ENCODE measurements at places on chromosomes 11 and 22.

- DNase-seq: no peak
Measured at GRCh38 chr11:11363674-11364073, 10.6 kb upstream of the CSNK2A3 start.

DNA sequence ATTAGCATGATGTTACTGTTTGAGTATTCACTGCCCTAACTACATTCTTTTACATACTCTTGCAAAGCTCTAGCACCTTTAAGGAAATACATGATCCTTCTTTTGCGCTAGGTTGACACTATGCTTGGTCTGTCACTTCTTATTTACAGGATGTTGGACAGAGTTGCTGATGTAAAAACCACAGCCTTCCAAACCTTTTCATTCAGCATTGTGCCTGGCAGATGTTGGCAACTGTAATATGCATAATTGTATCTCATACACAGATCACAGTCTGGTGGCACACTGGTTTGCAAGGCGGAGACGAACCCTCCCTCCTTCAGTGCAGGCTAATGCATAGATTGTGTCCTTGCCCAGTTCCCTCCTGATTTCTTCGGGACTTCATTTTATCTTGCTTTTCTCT, 224.1 kb downstream of the SNX19 start:
- DNase-seq: no peak

GRCh38 chr11:55726715-55727324, 46.4 kb upstream of the OR5D13 start:
- DNase-seq: no peak

DNA sequence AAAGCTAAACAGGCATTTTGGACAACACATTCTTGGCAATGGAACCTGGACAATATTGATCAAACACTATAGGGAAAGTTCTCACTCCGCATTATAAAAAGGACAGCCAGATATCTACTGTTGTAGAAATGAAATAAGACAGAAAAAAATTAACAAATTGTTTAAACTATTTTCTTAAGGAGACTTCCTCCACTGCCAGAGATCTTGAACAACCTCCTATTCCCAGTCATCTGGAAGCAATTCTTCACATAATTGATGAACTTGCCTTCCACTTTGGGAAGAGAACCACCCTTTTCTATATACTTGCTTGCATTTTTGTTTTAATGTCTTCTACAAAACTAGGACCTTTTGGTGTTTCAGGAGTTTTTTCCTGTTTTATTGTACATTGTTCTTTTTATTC, 216.1 kb downstream of the CASP12 start:
- no peak for DNase-seq

DNA sequence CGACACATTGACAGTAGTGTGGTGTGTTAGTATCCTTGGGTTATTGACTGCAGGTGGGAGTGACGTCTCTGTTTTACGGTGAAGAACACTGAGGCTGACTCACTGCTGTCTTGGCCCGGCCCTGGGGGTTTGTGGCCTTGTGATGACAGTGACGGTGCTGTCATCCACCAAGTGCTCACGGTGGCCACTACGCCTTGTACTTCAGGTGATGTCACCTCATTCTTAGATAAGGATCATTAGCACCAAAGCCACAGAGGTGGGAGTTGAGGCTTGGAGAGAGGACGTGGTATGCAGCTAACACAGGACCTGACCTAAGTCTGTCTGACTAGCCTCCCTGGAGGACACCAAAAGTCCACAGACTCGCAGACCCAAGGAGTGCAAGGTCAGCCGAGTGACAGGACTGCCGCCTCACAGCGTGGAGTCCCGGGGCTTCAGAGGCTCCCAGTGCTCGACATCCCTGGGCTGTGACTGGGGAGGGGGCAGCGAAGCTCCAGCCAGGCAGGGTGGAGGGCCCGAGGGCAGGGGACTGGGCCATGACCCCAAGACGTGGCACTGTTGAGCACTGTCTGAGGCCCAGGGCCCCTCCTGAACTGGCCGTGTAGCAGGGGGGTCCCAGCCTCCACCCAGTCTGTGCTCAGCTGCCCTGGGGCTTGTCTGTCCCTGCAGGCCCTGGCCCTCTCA, 56.5 kb downstream of the NAT10 start:
- no peak for DNase-seq

DNA sequence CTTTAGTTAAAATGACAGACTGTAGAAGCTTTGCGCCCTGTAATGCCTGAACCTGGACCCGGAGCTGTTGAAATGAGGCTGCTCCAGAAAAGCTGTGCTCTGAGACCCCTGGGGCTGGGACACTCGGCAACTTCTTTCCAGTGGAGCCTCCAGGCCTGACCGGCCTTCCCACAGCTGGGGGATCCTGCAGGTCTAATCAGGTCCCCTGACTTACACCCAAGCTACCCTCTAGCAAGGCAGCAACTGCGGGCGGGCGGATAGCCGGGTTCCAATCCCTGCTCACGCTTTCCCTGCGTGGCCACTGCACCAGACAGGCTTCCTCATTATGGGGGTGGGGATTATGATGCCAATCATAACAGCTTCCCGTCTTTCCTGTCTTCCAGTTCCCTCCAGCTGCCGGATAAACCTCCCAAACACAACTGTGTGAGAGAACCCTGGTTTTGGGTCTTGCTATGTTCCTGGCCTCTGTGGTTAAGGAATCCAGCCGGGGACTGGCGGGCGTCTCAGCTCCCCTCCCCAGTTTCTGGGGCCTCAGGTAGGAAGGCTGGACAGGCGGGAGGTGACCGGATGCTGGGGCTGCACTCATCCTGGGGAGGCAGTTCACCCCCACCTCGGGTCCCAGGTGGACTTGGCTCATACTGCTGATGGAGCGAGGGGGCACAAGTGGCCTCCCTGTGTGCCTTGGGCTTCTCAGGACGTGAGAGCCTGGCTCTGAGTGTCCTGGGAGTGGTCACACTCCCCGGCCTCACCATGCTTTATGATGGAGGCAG, 38.6 kb downstream of the PARVG start:
- DNase-seq: no peak

DNA sequence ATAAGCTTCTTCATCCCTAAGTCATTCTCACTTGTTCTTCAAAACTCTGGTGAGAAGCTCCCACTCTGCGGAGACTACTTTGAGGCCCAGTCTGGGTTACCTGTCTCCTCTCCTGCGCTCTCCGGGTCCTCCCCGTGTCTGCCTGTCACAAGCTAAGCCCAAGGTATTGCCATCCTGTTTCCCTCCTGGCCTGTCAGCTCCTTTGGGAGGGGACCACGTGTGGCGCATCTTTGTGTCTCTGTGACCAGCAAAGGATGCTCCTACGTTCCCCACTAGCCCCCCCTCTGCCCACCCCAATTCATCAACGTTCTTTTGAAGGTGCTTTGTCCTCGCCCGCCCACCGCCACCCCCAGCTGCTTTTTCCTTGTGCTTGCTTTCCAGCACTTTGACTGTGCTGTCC, 31.8 kb upstream of the FBLN1 start:
- DNase-seq: no peak

- DNase-seq: peak; percentile 67
Measured at GRCh38 chr11:130861902-130862860, 54.1 kb downstream of the SNX19 start.

GRCh38 chr22:31952472-31952871, 8.1 kb downstream of the YWHAH start:
- DNase-seq: peak; percentile 68

GRCh38 chr11:11047851-11048610, 190.2 kb upstream of the ZBED5 start:
- no peak for DNase-seq

DNA sequence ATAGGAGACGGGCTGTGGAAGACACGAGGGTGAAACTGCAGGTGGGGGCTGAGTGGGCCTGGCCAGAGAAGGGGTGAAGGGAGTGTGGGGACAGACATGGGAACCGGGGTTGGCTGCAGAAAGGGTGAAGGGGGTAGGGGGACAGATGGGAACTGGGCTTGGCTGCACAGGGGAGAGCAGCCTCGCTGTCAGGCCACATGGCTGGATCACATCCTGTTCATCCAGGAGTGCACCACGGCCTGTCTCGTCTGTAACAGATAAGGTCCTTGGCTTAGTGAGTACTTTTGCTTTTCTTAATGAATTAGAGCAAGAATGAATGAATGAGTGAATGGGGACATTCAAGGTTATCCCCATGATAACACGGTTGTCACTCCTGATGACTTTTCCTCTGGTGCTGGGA, 13.5 kb downstream of the FBLN1 start:
- no peak for DNase-seq

- DNase-seq: no peak
Measured at GRCh38 chr11:118889797-118890196, 6.1 kb downstream of the CXCR5 start.

GRCh38 chr11:36205536-36205935, 83.7 kb downstream of the COMMD9 start:
- DNase-seq: no peak

DNA sequence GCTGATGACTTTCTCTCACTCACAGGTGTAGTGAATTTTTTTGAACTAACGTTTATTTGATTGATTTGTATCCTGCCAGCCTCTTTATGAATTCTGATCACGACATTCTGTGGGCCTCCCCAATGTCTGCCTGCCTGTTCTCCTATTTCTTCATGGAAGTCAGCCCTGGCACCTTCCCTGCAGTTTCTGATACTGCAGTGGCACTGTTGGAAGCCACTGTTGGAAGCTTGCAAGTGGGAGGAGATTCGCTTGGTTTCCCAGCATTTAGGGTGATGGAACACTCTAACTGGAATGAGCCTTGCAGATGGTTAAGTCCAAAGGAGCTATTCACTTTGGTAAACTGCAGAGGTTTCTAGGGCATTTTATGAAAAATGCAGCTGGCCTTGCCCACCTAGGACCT, 1.3 kb upstream of the THY1 start:
- DNase-seq: no peak

- DNase-seq: no peak
Measured at GRCh38 chr22:22372086-22372485, 127.5 kb downstream of the VPREB1 start.

DNA sequence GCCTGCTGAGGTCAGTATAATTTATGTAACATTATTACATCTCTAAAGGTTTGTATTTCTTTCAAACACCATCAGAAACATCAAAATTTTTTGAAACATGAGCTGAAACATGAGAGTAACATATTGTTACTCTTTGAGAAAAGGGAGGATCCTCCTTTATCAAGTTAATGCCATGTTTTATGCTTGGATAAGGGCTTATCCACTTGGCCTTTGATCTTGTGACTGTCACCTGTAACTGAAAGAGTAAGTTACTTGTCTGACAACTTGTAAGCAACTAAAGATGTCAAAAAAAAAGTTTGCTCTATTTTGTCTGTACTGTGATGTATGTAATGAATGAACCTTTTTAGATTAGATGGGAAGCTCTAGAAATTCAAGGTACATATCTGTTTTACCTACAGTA, 59.6 kb downstream of the FAR1 start:
- DNase-seq: no peak

DNA sequence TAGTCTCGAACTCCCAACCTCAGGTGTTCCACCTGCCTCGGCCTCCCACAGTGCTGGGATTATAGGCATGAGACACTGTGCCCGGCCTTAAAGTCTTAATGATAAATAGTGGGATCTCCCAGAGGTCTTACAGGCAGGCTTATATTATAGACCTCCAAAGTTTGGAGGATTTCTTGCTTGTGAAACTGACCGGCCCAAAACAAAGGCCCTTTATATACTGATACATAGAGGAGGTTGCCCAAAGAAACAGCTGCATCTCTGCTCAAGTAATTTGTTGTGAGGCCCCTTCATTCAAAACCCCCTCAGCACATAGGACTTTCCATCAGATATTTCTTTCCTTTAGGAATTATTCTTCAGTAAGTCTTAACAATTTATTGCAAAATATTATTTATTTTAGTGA, 27.4 kb upstream of the RDX start:
- no peak for DNase-seq

GRCh38 chr11:117851852-117852251, 24.6 kb downstream of the FXYD6 start:
- no peak for DNase-seq

DNA sequence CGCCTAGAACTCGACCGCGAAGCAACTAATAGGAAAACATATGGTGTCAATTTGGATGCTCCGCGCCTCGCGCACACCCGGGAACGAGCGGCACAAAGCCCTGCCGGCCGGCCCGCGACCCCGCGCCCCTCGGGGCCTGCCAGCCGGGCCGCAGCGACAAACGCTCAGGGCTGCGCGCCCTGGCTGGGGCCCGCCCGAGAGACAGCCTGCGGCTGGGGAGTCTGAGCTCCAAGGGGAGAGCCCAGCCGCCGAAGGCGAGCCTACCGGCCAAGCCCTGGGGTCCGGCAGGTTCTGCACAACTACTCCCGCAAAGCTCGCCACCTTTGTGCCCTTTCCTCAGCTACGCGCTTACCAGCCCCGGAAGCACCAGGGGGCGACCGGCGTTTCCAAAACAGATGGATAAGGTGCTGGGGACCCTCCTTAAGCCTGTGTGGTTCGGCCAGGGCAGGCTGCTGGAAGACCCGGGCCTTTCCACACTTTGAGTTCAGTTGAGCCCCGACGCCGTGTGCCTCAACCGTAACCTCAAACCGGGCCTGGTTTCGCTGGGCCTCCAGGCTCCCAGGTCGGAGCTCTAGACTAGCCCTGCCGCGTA, 6.0 kb downstream of the PAX6 start:
- DNase-seq: no peak

- no peak for DNase-seq
Measured at GRCh38 chr11:45459491-45459890, 173.3 kb upstream of the SYT13 start.

DNA sequence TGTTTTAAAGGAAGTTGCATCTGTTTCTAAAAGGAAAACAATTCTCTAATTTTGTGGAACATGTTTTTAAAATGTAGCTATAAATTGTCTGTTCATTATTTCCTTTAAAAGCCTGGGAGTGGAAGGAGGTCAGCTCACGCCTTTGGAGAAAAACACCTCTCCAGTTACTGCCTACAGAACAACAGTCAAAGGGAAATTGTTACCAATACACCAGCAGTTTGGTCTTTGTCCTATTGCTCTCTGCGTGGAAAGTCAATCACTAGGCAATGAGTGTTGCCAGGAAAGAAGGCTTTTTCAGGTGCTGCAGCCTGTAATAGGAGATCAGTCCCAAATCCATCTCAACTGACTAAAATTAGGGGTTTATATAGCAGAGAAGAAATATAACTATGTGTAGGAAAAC, 22.2 kb downstream of the SVIP start:
- DNase-seq: no peak

- no peak for DNase-seq
Measured at GRCh38 chr11:46342239-46342638, 5.0 kb upstream of the DGKZ start.

GRCh38 chr11:133941546-133941945, 15.2 kb downstream of the IGSF9B start:
- DNase-seq: no peak
